ENCODE measurements at places on chromosomes 1 and 21.

DNA sequence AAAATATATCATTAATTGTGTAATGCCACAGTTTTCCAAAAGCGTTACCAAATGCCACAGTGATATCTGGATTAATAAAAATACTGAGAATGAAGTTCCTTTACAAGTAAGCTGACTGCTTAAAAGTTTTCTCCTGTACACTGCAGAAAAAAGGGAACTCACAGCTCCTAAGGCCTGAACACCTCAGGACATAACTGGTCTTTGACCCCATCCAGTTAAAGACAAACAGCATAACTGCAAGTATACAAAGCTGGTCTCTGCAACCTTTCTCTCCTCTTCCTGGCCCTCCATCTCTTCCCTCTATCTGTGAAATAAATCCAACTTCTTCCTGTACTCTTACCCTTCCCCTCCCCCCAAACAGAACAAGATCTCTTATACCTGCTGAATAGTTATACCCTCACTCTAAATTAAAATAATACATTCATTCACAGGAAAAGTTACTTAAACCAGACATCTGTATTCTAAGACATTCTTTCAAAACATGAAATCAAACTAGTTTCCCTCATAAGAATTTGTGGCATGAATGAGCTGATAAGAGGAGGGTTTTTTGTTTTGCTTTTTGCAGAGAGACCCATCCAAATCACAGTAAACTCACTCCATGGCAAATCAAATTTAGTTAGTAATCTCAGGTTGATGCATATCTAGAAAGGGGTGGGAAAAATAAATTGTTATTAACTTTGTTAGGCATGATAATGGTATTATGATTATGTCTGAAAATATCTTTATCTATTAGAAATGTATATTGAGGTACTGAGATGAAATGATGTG is 2.9 kb downstream of the DIPK1A start:
- DNase-seq = no peak

DNA sequence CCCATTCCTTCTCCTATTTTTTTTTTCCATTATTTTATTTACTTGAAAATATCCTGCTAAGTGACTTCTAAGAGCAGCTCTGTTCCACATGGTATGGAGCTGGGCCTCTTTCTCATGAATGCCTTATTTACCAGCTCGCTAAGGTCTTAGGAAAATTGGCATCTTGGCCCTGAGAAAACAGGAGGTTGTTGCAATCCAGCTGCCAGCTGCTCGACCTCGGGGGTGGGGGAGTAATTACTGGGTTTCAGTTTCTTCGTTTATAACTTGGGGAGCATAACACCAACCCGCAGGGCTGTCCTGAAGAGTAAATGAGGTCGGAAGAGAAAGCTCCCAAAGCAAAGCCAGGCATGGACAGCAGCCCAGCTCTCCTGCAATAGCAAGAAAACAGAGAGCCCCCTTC is 176.3 kb downstream of the AJAP1 start:
- DNase-seq = no peak

GRCh38 chr1:61851849-61852669 is 109.8 kb downstream of the PATJ start:
- no peak for DNase-seq

- no peak for DNase-seq
Observed at GRCh38 chr1:219445864-219446263, 167.0 kb downstream of the ZC3H11B start.

GRCh38 chr1:31784356-31785019 is 20.3 kb upstream of the ADGRB2 start:
- DNase-seq = no peak

- peak; percentile 37 for DNase-seq
Observed at GRCh38 chr1:14970115-14970798, 183.3 kb upstream of the TMEM51 start.

GRCh38 chr1:207752456-207752998 is 673 bp downstream of the CD46 start:
- peak; percentile 12 for DNase-seq

DNA sequence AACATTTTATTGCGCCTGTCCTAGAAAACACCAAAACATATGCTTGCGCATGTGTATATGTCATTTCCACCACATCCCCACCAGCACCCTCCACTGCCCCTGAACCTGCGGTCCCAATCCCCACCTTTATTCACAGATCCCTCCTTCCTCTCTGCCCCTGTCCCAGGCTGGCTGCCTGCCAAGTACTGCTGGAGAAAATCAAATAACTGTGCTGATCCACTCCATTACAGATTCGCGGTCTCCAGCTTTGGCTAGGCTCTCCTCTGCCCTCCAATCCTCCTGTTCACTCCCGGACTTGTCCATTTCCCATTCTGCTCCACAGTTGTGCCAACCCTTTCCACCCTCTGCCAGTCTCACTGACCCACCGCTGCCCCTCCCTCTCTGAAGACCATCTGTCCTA is 59.3 kb upstream of the GJB5 start:
- DNase-seq = no peak

DNA sequence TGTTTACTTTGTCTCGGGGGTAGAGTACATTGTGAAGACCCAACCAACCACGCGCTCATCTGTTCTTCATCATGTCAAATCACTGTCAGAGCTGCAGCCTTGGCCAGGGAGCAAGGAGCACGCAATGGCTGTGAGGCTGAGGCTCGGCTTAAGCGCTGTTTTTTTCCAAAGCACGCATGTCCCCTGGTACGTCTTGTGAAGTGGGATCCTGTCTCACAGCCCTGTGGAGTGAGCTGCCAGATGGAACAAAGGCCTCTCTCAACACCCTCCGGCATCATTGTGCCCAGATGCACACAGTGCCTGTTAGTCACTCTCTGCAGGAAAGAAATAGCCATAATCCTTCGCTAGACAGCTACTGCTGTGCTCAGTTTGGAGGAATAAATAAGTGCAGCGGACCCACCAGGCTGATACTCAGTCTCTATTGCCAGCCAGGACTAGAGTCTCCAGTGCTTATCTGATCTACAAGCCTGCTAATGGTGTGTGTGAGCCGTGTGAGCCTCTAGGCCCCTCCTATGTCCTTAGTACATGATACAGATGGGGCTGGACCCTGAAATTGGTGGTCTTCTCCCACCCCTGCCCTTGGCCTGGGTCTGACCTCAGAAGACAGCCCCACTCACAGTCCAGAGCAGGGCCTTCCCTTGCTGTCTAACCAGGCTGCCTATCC is 91.3 kb upstream of the COA6 start:
- DNase-seq = no peak

GRCh38 chr1:928825-929661 is 5.3 kb downstream of the SAMD11 start:
- no peak for DNase-seq

DNA sequence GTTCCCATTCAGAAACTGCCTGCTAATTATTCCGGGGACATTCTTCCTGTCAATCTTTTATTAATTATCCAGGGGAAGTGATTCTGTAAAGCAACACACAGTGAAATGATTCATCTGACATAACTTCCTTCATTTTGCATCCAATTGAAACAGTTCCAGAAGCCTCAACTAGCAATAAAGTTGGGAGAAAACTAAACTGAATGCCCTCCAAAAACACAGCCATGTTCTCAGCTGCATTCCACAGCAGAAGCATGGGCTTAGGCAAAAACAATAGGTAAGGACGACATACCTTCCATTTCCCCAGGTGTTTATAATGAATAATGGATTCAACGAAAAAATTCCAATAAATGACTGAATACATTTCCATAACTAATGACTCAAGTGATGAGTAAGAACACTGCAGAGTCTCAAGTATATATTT is 36.9 kb upstream of the TARBP1 start:
- no peak for DNase-seq

DNA sequence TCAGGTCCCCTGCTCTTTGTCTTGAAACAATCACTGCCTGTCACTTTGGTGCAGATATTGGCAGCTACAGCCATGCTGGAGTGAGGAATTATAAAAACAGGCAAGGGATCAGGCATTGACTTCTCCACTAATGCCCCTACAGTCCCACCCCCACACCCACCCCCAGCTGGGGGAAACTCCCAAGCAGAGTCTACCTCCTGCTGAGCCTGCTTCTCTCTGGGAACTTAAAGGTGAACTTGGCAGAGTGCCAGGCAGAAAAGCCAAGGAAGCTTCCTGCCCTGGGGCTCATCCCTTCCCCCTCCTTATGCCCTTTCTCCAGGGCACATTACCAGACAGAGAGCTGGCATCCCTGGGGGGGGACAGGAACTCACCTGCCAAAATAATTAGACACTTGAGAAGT is 6.7 kb downstream of the NCMAP start:
- no peak for DNase-seq

- no peak for DNase-seq
Observed at GRCh38 chr1:21586846-21587601, 77.8 kb downstream of the ALPL start.

GRCh38 chr1:101250656-101251272 is 13.9 kb downstream of the S1PR1 start:
- DNase-seq = no peak

DNA sequence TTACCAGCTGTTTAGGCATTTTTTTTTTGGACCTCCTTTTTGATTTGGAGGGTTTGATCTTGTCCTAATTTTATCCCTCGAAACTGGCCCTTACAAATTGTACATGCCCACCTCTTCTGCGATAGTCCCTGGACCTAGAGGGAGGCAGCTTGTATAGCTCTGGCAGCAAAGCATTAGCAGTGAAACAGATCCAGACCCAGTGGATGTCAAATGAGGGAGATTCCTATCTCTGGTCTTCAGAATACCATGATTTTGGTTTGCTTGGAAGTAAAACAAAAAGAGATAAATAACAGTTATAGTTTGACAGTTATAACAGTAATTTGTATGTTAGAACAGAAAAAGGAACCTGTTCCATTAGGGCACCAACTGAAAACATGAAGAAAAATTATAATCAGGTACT is 123.6 kb downstream of the MIS18A start:
- no peak for DNase-seq

GRCh38 chr1:28173980-28174297 is 2.6 kb downstream of the PTAFR start:
- DNase-seq = no peak

- DNase-seq = no peak
Observed at GRCh38 chr1:176193023-176193422, 14.1 kb downstream of the COP1 start.

GRCh38 chr1:155035936-155036335 is 2.3 kb downstream of the DCST1 start:
- DNase-seq = no peak

- DNase-seq = no peak
Observed at GRCh38 chr1:46077644-46078043, 54.8 kb downstream of the PIK3R3 start.

DNA sequence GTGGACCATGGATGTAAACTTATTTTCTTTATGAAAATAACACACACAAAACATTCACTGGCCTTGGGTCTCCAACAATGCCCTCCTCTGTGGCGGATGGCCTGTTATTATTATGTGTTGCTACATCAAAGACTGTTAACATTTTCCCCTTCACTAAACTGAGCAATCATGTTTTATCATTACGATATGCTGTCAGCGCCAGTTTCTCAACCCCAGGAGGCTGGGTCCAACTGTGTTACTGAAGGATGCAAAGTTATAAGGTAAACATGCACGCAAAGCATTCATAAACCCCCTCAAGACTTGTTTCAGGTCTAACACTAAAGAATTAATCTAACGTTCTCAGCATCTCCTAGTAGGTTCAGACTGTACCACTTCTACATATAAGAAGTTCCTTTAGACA is 6.0 kb upstream of the DUSP10 start:
- DNase-seq = no peak

DNA sequence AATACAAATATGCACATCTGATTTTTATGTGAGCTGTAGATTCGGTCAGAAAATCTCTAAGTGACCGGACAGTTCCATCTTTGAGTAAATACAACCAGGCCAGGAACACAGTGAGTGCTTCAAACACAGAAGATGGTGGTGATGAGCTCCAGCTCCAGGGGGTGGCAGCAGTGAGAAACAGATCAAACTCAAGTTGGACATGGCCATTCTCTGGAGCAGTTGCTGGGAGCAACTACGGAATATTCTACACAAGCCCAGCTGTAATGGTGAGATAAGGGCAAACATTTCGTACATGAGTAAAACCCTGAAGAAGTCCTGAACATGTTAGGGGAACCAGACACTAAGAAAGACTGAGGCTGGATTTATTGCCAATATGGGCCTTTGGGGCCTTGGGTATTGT is 100.7 kb downstream of the BARHL2 start:
- no peak for DNase-seq

GRCh38 chr21:16377857-16378256 is 648.1 kb downstream of the USP25 start:
- DNase-seq = no peak

- DNase-seq = no peak
Observed at GRCh38 chr1:185453496-185454192, 136.6 kb upstream of the IVNS1ABP start.

GRCh38 chr1:207691841-207692240 is 46.9 kb downstream of the CR1L start:
- DNase-seq = no peak

- DNase-seq = no peak
Observed at GRCh38 chr21:40118527-40118926, 251.3 kb downstream of the PCP4 start.

DNA sequence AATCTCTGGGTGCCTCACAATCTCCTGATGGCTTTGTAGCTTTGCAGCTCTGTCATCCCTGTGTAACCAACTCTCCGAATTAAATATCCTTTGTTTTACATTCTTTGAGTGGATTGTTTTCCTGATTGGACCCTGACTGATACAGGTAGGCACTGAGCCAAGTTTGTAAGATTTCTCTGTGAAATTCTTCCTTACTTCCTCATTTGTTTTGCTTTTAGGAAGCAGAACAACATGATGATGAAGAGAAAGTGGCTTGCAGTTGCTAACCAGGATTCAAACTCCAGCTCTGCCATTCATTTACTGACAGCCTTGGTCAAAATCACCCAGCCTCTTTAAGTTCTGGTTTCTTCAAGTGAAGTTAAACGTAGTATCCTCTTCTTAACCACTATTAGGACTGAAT is 452.3 kb downstream of the OMA1 start:
- no peak for DNase-seq

GRCh38 chr1:178566187-178566586 is 53.3 kb downstream of the TEX35 start:
- DNase-seq = no peak

DNA sequence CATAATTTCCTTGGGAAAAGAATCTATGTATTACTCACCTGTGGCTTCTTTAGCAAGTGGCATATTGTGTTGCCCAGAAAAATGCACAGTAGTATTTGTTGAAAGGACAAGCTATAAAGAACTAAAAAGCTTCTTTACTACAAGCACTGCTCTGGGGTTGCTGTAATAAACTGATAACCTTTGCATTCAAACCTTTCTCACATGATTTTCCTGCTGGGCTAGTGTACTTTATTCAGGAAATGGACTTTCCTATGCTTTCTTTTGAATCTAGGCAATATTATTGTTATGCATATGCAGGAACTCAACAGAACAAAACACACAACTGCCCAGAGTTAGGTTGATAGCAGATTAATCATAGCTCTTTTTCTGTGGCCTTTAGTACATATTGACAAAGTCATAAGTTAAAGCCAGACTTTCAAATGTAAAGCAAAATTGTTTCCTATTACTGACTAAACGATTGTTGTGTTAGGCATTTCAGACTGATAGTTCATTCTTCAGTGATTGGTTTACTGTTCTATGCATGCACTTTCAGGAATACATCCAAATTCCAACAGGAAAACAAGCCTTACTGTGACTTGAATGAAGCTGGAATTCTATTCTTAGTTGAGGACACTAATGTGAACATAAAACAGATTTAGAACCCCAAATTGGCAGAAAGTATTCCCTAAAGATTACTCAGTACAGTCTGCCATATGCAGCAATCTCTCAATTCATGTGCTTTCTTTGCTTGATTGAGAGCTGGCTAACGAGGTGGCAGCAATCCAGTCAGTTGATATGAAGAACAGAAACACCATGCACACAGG is 564.3 kb upstream of the NEGR1 start:
- DNase-seq = no peak

- DNase-seq = no peak
Observed at GRCh38 chr21:16279731-16280581, 550.2 kb downstream of the USP25 start.

- DNase-seq = no peak
Observed at GRCh38 chr1:17488995-17489767, 49.7 kb upstream of the RCC2 start.

Data from stimulated activated CD4-positive, alpha-beta T cell treated with anti-CD3 and anti-CD28 coated beads, Interleukin-4, amount 100 ng/mL, for 48 hours (primary cell).